Coronary artery (tissue), 2 donors: ENCODE measurements at places on chromosomes 3 and 15.
A peak's percentile ranks its signal among the peaks of the same experiment; 100 is the strongest.

DNA sequence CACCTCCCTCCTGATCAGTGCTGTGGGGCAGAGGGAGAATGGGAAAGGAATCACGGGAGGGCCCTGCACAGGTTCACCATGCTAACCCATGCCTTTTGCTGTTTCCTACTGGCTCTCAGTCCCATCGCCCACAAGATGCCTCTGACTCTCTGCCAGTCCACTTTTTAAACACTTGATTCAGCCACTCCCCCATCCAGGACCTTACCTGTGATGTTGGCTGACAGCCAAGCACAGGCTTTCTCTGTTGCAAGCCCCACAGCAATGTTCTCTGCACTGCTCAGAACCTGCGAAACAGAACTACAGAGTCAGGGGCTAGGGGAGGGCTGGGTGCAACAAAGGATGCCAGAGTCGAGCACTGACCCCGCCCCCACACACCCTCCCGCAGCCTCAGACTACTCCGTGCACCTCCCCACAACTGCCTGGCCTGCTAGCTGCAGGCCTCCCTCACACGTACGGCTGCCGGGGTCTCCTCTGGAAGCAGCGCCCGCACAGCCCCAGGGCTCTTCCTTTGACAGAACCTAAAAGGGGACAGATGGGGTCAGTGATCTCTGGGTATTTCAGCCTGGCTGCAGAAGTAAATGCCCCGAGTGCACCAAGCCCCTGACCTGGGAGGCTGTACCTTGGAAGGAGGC is 9.1 kb downstream of the CDAN1 start:
- DNase-seq: no peak

- DNase-seq: no peak
Measured at GRCh38 chr15:90808517-90809235, 59.7 kb upstream of the FURIN start.

DNA sequence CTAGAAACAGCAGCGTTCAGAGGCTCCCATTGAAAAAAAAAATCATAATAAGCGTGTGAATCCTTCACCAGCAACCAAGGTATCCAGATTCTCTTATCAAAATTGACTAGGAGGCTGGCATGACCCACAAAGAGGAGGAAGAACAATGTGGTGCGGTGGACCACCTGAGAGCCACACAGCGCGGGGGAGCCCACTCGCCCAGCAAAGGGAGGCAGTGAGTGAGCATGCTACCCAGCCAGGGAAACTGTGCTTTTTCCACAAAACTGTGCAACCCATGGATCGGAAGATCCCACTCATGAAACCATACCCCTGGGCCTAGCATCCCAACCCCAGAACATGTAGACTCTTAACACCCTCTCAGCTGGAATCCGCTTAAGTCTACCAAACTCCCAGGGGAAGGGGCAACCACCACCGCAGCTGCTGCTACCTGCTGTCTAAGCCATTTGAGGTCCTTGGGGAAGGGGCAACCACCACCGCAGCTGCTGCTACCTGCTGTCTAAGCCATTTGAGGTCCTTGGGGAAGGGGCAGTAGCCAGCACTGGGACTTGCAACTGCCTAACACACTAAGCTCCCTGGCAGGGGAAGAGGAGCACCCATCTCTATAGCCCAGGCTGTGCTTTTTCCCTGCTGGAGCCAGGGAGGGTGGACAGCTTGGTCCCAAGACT is 102.8 kb upstream of the CLDN18 start:
- no peak for DNase-seq

- DNase-seq: no peak
Measured at GRCh38 chr3:141561426-141562034, 74.7 kb downstream of the RASA2 start.

GRCh38 chr3:73674280-73674679 is 49.5 kb upstream of the PDZRN3 start:
- no peak for DNase-seq

- no peak for DNase-seq
Measured at GRCh38 chr3:192445770-192446644, 281.3 kb downstream of the FGF12 start.

GRCh38 chr3:81531846-81532245 is 229.6 kb downstream of the GBE1 start:
- no peak for DNase-seq

DNA sequence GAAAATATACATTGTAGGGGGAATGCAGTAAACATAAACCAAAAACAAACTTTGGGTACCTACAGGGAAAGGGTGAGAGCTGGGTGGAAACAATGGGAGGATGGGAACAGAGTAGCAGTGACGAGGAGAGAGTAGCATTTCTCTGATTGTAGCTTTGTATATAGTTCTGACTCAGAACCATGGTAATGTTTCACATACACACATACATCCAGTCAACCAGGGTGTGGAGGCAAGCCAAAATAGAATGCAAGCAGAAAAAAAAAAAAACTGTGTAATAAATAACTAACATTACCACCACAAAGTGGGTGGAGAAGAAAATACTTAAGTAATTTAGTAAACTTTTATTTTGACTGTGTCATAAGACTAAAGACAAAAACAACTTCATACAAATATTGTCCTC is 27.2 kb downstream of the BCL2A1 start:
- no peak for DNase-seq

- DNase-seq: no peak
Measured at GRCh38 chr3:133162670-133163305, 124.6 kb downstream of the TMEM108 start.

DNA sequence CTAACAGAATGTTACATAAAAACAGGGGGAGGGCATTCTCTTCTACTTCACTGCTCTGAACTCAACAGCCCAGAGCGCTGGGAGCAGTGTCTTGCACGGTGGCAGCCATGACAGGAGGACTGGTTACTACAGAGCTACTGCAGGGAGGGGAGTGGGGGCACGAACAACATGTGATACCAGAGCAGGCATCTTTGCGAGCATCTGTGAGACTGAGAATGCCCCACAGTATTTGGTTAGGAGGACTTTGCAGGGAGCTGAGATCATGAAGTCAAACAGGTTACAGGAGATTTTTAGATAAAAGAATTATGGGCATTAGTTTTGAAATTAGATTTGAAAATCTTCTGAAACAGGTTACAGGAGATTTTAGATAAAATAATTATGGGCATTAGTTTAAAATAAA is 58.8 kb upstream of the GOLGA8B start:
- no peak for DNase-seq

DNA sequence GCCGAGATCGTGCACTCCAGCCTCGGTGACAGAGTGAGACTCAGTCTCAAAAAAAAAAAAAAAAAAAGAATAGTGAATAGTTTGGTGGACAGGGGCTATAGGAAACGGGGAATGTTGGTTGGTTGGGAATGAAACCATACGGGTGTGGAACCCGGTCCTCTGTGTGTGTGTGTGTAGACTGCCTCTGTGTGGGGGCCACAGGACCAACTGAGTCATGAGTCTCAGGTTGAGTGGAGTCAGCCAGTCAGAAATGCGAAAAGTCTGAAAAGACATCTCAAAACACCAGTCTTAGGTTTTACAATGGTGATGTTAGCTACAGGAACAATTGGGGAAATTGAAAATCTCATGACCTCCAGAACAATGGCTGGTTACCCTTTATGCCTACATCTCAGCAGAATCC is 44.5 kb downstream of the ZDHHC19 start:
- no peak for DNase-seq

DNA sequence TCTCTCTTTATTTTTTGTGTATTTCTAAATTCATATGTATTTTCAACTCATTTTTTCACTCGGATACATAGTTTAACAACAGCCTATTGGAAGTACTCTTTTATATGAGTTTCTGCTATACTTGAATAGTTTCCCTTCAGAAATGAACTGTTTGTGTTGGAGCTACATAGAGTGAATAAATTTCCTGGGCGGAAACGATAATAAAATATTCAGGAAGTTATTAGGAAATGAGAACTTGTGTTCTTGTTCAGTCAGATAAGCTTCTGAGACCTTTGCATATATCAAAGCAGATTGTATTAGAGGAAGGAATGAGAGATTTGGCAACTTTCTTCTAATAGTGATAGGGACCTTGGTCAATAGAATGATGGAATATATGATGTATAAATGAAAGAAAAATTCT is 27.3 kb downstream of the NEO1 start:
- no peak for DNase-seq

DNA sequence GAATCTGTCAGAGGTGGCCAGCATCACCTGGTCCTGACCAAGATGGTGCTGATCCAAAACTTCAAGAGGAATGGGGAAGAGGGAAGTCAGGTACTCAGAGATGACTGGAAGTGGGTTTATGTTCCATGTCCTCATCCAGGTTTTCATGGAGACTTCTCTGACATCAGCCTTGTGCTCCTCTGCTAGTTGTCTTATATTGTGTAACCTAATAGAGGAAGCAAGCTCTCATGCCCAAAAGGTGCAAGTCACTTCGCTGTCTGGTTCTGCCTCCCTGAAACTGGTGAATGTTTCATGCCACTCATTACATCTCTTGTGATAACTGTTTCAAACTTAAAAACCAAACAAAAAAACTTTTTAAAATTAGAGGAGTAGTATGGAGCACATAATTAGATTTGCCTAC is 127.2 kb upstream of the MANF start:
- DNase-seq: no peak

DNA sequence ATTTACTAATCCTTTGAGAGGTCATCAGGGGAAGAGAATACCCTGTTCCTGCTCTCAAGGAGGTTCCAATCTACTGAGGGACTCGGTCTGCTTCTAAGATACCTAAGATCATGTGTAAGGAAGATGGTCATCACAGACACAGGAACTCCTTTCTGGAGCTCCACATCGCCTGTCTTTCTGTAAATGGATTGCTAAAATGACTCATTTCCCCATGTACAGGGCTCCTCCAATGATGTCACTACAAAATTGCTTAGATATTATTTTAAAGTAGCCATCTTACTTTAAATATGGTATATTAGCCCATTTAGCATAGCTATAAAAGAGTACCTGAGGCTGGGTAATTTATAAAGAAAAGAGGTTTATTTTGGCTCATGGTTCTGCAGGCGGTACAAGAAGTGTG is 206.1 kb upstream of the PROK2 start:
- DNase-seq: no peak

DNA sequence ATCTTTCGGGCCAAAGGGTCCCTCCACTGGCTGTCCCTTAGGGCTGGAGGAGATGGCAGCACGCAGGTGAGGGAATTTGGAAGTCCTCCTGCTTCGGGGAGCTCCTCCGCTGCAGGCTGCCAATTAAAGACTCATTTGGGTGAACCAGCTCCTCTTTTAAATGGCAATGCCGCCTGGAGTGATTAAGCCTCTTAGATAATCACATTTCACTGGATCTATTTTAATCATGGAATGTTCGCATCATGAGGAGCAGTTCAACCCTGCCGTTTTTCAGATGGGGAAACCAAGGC is 117.9 kb downstream of the LIPC start:
- no peak for DNase-seq

DNA sequence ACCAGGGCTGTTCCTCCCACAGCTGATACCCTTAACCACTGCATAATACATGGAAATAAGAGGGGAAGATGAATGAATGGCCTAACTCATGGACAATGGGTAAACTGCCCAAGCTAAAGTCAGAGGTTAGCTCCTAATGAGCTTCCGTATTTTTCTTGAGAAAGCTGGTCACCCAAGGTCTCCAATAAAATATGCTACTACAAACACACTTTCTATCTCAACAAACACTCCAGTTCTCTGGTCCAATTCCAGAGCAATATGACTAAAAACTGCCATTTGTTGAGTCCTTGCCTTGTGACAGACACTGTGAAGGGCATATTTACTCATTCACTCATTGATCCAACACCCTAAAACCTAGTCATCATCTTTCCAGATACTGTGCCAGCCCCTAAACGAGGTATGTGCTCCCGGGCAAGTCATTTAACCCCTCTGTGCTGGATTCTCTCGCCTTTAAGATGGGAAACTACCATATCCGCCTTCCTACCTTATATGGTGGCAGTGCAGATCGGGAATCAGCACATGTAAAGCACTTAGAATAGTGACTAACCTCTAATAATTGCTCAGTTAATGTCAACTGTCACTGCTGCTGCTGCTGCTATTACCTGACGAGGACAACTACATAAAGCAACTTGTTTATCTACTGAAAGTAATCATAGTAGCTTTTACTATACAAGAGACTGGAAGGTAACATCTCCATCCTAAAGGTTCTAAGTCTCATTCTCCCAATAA is 89.1 kb downstream of the XXYLT1 start:
- no peak for DNase-seq

- peak; percentile 88 for DNase-seq
Measured at GRCh38 chr3:15287565-15288330, 44.6 kb downstream of the SH3BP5 start.

DNA sequence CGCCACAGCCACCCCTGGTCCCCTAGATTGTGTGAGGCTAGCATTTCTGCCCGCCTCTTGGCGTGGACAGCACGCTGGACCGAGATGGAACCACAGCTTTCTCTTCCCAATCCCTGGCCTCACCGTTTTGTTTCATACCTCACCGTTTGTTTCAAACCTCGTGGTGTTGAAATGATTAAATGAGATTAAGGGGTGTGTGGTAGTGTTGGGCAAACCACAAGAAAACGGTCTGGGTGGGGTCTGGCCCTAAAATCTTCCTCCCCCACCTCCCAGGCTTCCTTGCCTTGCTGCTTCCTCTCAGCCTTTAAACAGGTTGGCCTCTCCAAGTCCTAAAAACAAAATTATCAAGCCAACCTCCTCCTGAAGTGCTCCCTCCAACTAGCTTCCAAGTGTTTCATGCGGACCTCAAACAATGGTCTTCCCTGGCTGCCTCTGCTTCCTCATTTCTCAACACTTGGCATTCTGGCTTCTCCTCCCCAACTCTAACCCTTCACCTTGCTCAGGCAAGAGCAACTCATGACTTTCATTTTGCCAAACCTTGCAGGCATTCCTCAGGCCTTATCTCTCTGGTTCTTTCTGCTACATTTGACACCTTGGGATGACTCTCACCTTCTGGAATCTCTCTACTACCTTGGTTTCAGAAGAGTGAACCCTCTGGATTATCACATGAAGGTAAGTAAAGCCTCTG is 1.4 kb upstream of the ATP13A3 start:
- DNase-seq: no peak

DNA sequence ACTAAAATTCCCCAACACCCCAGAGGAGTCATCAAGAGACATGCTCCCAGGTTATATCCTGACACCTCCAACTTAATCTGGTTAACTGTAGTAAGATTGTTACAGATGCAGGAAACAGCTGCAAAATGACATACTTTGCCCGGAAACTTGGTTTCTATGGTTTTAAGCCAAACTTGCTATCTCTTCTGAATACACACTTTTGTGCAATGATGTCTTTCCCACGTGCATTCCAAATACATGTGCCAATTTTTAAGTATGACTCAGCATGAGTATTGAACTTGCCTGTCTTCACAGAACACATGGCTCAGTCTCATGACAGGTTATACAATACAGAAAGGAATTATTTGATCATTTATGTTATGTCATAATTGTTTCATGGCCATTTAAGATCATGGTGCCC is 207.0 kb upstream of the DCBLD2 start:
- no peak for DNase-seq
